Sigmoid colon (tissue), 7 donors: ENCODE measurements at places on chromosomes 7 and 10. TPM values are rescaled to one million over a fixed set of nuclear protein-coding genes. Genes with fewer than 3 reads are reported as not detected.
A peak's percentile ranks its signal among the peaks of the same experiment; 100 is the strongest.

GRCh38 chr10:130456616-130457015 lies 320.4 kb downstream of the GLRX3 start:
- DNase-seq = no peak
- no peaks in the 10 kb centered on the region for H3K27me3 ChIP-seq
- no peaks in the 10 kb centered on the region for H3K4me1 ChIP-seq
- H3K27ac ChIP-seq = no peak overlapping the region
- H3K36me3 ChIP-seq = no peaks in the 10 kb centered on the region

DNA sequence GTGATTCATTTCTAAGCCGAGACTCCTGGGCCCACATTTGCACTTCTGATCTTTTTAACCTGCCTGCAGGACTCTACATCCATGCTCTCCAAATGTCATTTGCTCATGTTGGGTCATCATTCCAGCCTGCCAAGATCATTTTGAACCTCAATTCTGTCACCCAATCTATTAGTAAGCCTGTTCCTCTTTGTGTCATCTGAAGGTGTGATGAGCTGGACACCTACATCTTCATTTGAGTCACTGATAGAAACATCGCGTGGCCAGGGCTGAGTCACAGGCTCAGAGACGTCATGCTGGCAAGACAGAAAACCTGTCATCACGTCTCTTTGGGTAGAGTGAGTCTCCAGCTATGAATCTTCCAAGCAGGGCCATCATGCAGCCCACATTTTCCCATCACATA lies 65.3 kb upstream of the SLF2 start:
- peaks cover 43% of the 10 kb centered on the region for H3K27me3 ChIP-seq
- no peak overlapping the region for H3K27ac ChIP-seq
- DNase-seq = no peak
- H3K36me3 ChIP-seq = no peaks in the 10 kb centered on the region
- H3K4me1 ChIP-seq = no peaks in the 10 kb centered on the region
- no peak overlapping the region for H3K4me3 ChIP-seq

DNA sequence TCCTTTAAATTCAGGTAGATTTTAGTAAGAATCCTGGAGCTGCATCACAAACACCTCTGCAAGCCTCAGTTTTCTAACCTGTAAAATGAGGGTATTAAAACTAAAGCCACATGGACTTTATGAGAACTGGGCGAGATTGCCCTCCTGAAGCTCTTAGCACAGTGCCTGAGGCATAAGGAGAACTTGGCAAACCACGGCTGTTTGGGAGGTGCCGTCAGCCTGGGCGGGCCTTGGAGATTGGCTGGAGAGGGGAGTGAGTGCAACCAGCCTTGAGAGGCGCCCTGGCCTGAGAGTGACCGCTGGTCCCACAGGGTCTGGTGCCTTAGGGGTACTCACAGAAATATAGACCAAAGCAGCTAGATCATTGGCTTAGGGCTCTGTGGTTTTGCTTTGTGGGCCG lies 5.4 kb upstream of the TNS3 start:
- no peaks in the 10 kb centered on the region for H3K36me3 ChIP-seq
- H3K27me3 ChIP-seq = no peaks in the 10 kb centered on the region
- no peaks in the 10 kb centered on the region for H3K4me1 ChIP-seq
- no peak for DNase-seq
- no peak overlapping the region for H3K4me3 ChIP-seq
- no peak overlapping the region for H3K27ac ChIP-seq

- no peak for DNase-seq
- H3K4me1 ChIP-seq = no peaks in the 10 kb centered on the region
- H3K4me3 ChIP-seq = no peak overlapping the region
- H3K27ac ChIP-seq = no peak overlapping the region
- no peaks in the 10 kb centered on the region for H3K27me3 ChIP-seq
Measured at GRCh38 chr7:22732556-22733126, 5.6 kb downstream of the IL6 start.

- H3K27ac ChIP-seq = no peak overlapping the region
- H3K4me1 ChIP-seq = peaks cover 35% of the 10 kb centered on the region
- H3K4me3 ChIP-seq = peak overlapping the region; percentile 34
Measured at GRCh38 chr10:129959544-129960480, 4.3 kb downstream of the EBF3 start.

DNA sequence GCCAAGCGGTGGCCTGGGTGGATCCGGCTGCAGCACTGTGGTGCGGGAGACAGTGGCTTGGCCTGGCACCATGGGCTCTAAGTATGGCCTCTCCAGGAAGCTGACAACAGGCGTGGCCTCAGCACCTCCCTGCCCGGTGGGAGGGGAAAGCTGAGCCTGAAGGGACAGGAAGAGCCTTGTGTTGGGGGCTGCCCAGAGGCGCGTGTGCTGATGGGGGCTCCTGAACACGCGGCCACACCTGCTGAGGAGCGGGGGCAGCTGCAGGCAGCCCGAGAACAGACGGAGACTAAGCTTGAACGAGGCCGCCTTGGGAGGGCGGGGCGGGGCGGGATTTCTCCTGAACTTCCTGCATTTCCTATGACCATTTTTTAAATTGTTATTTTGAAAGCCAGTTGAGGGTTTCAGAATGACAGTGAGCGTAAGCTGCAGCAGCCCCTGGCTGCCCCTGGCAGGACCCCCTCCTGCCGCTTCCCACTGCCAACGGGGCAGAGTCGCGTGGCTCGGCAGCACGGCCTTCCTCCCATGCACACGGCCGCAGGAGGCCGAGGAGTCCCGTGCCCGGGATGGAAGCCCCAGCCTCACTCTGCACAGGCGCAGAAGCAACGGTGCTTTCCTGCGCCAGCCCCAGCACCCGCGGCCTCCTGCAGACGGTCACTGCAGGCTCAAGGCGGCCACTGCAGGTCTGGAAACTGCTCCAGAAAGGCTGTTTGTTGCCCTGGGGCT lies 43.2 kb downstream of the DPYSL4 start:
- no peak for DNase-seq
- H3K27me3 ChIP-seq = no peaks in the 10 kb centered on the region
- H3K4me3 ChIP-seq = peak overlapping the region; percentile 38
- no peaks in the 10 kb centered on the region for H3K4me1 ChIP-seq
- H3K27ac ChIP-seq = peak overlapping the region; percentile 37

GRCh38 chr7:146655928-146656797 lies 539.6 kb downstream of the CNTNAP2 start:
- DNase-seq = no peak
- no peak overlapping the region for H3K4me3 ChIP-seq
- H3K27ac ChIP-seq = no peak overlapping the region
- H3K27me3 ChIP-seq = no peaks in the 10 kb centered on the region
- H3K4me1 ChIP-seq = no peaks in the 10 kb centered on the region

GRCh38 chr10:36254199-36254598 lies 612.1 kb upstream of the FZD8 start:
- H3K27ac ChIP-seq = no peak overlapping the region
- DNase-seq = peak; percentile 91
- H3K4me1 ChIP-seq = peaks cover 6% of the 10 kb centered on the region
- H3K36me3 ChIP-seq = no peaks in the 10 kb centered on the region

GRCh38 chr10:32055478-32056135 lies 618 bp downstream of the KIF5B start:
- peak; percentile 85 for DNase-seq
- no peaks in the 10 kb centered on the region for H3K27me3 ChIP-seq
- H3K4me1 ChIP-seq = peaks cover 28% of the 10 kb centered on the region
- peak overlapping the region; percentile 93 for H3K27ac ChIP-seq
- peak overlapping the region; percentile 93 for H3K4me3 ChIP-seq

GRCh38 chr7:94781236-94781635 lies 125.3 kb upstream of the SGCE start:
- no peak overlapping the region for H3K27ac ChIP-seq
- DNase-seq = no peak
- H3K4me1 ChIP-seq = no peaks in the 10 kb centered on the region
- H3K4me3 ChIP-seq = no peak overlapping the region

DNA sequence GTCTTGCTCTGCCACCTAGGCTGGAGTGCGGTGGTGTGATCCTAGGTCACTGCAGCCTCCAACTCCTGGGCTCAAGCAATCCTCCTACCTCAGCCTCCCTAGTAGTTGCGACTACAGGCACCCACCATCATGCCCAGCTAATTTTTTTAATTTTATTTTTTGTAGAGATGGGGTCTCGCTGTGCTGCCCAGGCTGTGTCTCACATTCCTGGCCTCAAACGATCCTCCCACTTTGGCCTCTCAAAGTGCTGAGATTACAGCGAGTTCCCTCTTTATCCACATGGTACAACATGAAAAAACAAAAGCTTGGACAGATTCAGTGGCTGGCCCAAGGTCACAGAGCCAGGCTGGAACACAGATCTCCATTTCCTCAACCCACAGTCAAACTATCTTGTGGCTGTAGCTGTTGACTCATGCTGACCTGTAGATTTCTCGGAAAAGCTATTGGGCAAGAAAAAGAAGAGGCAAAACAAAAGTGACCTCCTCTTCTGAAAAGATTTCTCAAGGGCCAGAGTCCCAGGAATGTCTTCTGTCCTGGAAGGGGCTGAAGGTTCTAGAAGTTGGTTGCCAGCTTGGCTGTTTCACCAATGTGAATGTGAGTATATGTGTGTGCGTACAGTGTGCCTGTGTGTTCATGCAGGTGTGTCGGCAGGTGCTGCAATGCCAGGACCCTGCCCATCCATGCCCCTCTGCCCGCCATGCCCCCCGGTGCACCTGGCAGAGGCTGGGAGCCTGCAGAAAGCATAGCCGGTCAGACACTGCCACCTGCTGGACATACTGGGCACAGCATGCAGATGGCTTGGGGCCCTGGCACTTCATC lies 28.4 kb downstream of the TMEM130 start:
- no peaks in the 10 kb centered on the region for H3K36me3 ChIP-seq
- H3K4me3 ChIP-seq = no peak overlapping the region
- no peak overlapping the region for H3K27ac ChIP-seq
- DNase-seq = peak; percentile 74
- no peaks in the 10 kb centered on the region for H3K4me1 ChIP-seq
- no peaks in the 10 kb centered on the region for H3K27me3 ChIP-seq

GRCh38 chr7:22393913-22394729 lies 37.2 kb upstream of the RAPGEF5 start:
- H3K4me1 ChIP-seq = no peaks in the 10 kb centered on the region
- DNase-seq = no peak
- H3K36me3 ChIP-seq = no peaks in the 10 kb centered on the region
- H3K4me3 ChIP-seq = no peak overlapping the region
- no peak overlapping the region for H3K27ac ChIP-seq

DNA sequence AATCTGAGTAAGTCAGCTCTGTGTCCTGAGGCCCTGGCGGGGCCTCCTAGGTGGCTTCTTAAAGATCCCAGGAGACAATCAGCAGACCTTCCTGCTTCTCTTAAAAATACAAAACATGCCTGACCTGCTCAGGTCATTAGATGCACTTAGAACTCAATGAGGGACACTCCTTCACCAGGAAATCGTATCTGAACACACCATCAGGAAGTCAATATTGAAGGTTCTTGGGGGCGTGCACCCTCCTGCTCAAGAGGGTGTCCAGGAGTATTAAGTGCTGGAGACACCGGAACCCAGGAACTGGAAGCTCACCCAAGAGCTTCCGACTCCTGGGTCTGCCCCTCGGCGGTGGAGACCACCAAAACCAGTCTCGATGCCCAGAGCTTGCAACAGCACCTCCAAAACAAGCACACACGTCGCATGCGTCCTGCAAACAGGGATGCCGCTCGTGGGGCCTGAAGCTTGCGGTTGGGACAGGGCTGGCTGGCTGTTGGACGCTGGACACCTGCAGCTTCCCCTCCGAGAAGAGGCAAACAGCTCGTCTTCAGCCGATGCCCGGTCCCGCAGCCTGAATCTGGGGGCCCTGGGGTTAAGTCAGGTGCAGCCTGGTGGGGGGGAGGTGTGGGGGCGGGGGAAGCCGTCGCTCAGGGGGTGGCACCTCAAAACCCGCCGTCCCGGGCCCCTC lies 803 bp downstream of the RAPGEF5 start:
- H3K27me3 ChIP-seq = peaks cover 27% of the 10 kb centered on the region
- H3K27ac ChIP-seq = no peak overlapping the region
- H3K36me3 ChIP-seq = no peaks in the 10 kb centered on the region
- no peak for DNase-seq

DNA sequence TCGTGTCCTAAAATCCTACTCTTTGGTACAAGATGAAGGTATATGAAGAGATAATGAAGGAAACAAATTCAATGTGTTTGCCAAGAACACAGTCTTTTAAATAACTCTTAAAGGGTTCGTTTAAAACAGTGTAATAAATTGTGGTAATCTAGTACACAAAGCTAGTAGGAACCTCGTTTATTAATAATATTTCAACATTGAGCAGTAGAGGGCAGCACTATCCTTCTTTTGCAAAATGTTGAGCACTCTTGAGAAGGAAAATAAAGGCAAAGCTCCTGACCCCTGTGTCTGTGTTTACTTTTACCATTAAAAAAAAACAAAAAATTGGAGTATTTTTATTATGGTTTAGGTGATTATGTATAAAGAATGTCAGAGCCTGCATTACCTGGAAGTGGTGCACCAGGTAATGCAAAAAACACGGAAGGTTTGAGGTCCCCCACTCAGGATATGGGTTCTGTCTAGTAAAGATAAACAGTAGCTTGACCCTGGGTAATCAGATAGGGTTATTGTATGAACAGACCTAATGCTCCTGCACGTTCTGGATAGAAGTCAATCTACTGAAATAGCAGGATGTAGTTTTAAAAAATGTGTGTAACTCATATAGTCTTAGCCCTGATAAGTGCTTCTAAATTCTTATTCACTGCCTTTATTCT lies 5.7 kb upstream of the GOT1 start:
- H3K36me3 ChIP-seq = no peaks in the 10 kb centered on the region
- H3K4me3 ChIP-seq = peak overlapping the region; percentile 15
- no peak overlapping the region for H3K27ac ChIP-seq
- H3K27me3 ChIP-seq = no peaks in the 10 kb centered on the region
- H3K4me1 ChIP-seq = peaks cover 44% of the 10 kb centered on the region

DNA sequence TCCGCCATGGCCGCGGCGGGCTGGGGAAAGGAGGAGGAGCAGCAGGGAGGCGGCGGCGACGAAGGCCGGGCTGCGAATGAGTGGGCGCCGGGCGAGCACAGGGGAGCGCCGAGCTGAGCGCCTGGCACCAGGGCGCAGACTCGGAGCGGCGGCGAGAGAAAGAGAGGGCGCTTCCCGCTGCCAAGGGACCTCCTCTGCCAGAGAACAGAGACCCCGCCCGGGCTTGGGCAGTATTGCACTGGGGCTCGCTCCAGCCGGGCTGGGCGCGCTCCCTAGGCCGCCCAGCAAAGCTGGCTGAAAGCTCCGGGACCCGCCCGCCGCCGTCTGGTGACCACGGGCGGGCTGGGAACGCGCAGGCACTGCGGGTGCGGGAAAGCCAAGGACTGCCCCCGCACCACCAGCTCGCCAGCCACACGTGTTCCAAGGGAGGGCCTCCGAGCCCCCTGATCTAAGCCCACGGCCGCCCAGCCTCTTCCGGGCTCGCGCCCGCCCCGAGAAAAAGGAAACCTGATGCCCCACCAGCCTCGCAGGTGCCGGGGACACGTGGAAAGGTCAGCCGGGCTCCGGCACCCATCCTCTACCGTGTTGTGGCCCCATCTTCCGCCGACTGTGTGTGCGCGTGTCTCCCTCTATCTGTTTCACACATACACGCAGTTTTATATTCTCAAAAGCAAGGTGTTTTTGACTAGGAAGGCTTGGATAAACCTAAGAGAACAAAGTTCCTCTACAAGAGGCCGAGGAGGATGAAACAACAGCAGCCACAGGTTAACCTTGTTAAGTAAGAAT lies at the start of gene CCDC6:
Gene CCDC6, minus strand, starts transcription at position 140 of the 786 bp plus-strand sequence. Its CDS starts 132 bp downstream, at position 8.
- no peaks in the 10 kb centered on the region for H3K36me3 ChIP-seq
- H3K4me1 ChIP-seq = no peaks in the 10 kb centered on the region
- no peaks in the 10 kb centered on the region for H3K27me3 ChIP-seq
- DNase-seq = peak; percentile 97
- H3K4me3 ChIP-seq = peak within 1 kb of the TSS; percentile 96

The VIPR2 gene
- total RNA-seq = 11.7 TPM

The ZNF467 gene
- 9.0 TPM for total RNA-seq

The CHN2 gene
- 12.9 TPM for total RNA-seq

The ARMC3 gene
- not detected for total RNA-seq

The GRB10 gene
- 83.6 TPM for total RNA-seq
